ENCODE measurements at places on chromosomes 4 and X. TPM values are rescaled to one million over a fixed set of nuclear protein-coding genes. Genes with fewer than 3 reads are reported as not detected.

- peaks cover 2% of the 10 kb centered on the region for H3K4me1 ChIP-seq
- no peaks in the 10 kb centered on the region for H3K36me3 ChIP-seq
- H3K27me3 ChIP-seq = no peaks in the 10 kb centered on the region
- peak; percentile 73 for DNase-seq
- H3K27ac ChIP-seq = no peak overlapping the region
- H3K4me3 ChIP-seq = no peak overlapping the region
Measured at GRCh38 chr4:24743927-24744326, 51.4 kb upstream of the SOD3 start.

- no peak overlapping the region for H3K27ac ChIP-seq
- H3K27me3 ChIP-seq = no peaks in the 10 kb centered on the region
- no peaks in the 10 kb centered on the region for H3K36me3 ChIP-seq
Measured at GRCh38 chr4:107987916-107988762, 1.6 kb upstream of the HADH start.

DNA sequence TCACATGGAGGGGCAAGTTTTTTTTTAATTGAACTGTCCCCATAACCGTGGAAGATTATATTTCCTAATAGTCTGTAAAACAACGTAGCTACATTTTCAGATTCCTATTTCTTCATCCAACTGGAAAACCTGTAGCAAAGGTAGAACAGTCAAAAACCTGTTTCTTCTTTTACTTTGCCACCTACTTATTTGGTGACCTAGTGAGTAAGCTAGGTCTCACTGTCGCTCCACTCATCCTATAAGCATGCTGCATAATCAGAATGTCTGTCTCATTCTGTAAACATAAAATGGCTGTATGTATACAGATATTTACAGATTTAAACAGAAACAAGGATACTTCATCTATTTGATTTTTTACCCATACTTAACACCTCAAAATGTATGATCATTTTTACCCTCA is 20.4 kb downstream of the MAML3 start:
- H3K27me3 ChIP-seq = no peaks in the 10 kb centered on the region
- DNase-seq = no peak
- no peaks in the 10 kb centered on the region for H3K36me3 ChIP-seq
- no peak overlapping the region for H3K4me3 ChIP-seq
- peaks cover 15% of the 10 kb centered on the region for H3K4me1 ChIP-seq

GRCh38 chr4:95838192-95838591 is 1.7 kb upstream of the PDHA2 start:
- no peaks in the 10 kb centered on the region for H3K27me3 ChIP-seq
- peak overlapping the region; percentile 54 for H3K4me3 ChIP-seq
- DNase-seq = no peak
- H3K27ac ChIP-seq = no peak overlapping the region

DNA sequence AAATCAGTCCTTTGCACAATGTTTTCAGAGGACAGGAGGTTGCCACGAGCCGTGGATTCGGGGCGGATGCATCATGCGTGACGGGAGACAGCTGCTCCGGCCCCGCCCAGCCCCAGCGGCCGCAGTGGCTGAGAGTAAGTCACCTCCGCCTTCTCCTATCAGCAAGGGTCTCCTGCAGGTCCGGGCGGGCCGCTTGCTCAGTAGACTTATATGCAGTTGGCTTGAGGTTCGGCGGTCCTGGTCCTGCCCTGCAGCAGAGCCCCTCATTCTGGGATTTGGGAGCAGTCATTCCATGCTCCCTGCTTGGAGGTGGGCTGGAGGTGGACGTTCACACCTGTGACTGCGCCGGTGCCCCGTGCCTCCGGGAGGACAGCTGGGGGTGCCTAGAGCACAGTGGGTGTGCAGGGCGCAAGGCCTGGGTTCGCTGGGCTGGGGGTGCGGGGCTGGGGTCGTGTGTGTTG is 86.3 kb upstream of the ADRA2C start:
- H3K27me3 ChIP-seq = no peaks in the 10 kb centered on the region
- H3K4me1 ChIP-seq = no peaks in the 10 kb centered on the region
- H3K4me3 ChIP-seq = no peak overlapping the region
- no peaks in the 10 kb centered on the region for H3K36me3 ChIP-seq
- peak; percentile 28 for DNase-seq
- H3K27ac ChIP-seq = no peak overlapping the region

DNA sequence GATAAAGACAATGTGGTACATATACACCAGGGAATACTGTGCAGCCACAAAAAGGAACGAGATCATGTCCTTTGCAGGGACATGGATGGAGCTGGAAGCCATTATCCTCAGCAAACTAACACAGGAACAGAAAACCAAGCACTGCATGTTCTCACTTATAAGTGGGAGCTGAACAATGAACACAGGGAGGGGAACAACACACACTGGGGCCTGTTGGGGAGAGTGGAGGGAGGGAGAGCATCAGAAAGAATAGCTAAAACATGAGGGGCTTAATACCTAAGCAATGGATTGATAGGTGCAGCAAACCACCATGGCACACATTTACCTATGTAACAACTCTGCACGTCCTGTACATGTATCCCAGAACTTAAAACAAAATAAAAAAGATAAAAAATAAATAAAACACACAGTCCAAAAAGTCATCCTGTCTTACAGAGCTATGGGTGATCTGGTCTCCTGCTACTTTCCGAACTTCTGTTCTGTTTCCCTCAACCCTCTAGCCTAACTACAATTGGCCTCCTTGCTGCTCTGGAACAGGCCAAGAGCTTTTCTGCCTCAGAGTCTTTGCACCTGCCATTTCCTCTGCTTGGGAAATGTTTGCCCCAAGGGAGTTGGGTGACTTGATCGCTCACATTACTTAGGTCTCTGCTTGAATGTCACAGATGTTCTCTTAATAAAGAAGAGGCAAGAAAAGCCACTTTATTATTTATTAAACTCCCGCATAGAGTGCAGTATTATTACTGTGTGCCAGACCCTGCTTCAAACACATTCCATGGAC is 1.1 kb upstream of the CD38 start:
- H3K4me3 ChIP-seq = no peak overlapping the region
- no peaks in the 10 kb centered on the region for H3K36me3 ChIP-seq
- no peak overlapping the region for H3K27ac ChIP-seq

DNA sequence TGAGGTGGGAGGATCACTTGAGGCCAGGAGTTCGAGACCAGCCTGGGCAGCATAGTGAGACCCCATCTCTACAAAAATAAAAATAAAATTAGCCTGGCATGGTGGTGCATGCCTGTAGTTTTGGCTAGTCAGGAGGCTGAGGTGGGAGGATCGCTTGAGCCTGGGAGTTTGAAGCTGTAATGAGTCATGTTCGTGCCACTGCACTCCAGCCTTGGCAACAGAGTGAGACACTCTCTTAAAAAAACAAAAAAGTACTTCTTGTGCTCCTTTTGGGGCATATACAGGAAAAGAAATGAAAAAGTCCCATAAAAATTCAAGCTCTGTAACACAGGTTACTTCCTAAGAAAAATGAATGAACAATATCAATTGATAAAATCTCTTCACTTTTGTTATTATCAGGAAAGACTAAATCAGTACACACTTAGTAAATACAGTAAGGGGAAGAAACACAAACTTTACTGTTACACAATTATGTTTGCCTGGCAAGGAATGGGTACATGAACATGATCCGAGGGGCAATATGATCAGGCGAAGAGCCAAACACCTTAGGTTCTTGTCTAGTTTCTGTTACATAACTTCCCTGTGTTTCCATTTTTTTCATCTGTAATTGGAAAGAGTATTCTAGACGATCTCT is 46.9 kb downstream of the CCDC158 start:
- H3K4me1 ChIP-seq = peaks cover 4% of the 10 kb centered on the region
- H3K27me3 ChIP-seq = no peaks in the 10 kb centered on the region
- H3K4me3 ChIP-seq = no peak overlapping the region
- H3K27ac ChIP-seq = no peak overlapping the region

GRCh38 chr4:33054656-33055196 is 2334.6 kb downstream of the PCDH7 start:
- no peak overlapping the region for H3K27ac ChIP-seq
- no peaks in the 10 kb centered on the region for H3K36me3 ChIP-seq
- H3K27me3 ChIP-seq = no peaks in the 10 kb centered on the region
- H3K4me3 ChIP-seq = no peak overlapping the region

COL25A1 gene
- 4.6 TPM for total RNA-seq

KIF4A gene
- 41.8 TPM for total RNA-seq

MTMR8 gene
- 5.9 TPM for total RNA-seq
